Motor neuron (in vitro differentiated cells): ENCODE measurements at places on chromosomes 5 and 9. TPM values are rescaled to one million over a fixed set of nuclear protein-coding genes. Genes with fewer than 3 reads are reported as not detected.
A peak's percentile ranks its signal among the peaks of the same experiment; 100 is the strongest.

GRCh38 chr9:110069326-110070248 lies 138.4 kb downstream of the C9orf152 start:
- ATAC-seq, result peak; percentile 88

CMYA5 gene
- 0.41 and 0.47 TPM in 2 replicates for total RNA-seq

DNM1 gene
- total RNA-seq, result 5.7 and 6.9 TPM in 2 replicates

- ATAC-seq, result no peak
Observed at GRCh38 chr9:134770972-134771971, 109.3 kb upstream of the FCN2 start.

DNA sequence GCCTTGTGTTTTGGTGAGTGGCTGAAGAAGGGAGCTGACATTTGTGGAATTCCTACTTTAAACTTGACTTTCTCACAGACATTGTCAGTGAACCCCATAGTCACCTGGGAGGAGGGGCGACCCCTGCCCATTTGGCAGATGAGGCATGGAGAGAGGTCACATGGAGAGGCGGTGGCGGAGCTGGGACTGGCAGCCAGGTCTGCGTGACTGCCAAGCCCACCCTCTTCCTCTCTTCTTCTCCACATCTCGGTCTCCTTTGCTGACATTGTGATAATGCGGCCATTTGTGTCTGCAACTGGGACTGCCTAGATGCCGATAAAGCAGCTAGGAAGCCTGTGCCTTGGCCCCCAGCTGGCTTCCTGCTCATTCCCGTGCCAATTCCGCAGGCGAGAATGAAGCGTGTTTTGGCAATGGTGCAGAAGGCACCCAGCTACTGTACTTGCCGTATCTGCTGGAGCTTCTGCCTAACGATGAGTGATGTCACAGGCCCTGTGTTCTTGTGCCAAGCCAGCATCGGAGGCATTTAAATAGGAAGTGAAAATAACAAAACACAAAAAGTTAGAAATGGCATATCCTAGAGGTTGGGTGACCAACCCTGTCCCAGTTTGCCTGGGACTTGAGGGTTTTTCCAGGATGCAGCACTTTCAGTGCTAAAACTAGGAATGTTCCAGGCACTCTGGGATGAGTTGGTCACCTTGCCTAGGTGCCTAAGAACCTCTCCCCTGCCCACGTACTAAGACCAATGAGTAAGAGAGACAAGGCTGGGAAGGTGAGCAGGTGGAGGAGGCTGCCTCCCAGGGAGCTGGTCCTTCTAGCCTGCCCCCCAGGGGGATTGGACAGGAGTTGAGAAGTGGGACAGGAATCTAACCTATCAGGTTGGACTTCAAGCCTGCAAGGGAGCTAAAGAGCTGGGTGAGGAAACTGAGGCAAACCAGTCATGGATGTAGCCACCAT lies 23.6 kb downstream of the OLFML2A start:
- no peak for ATAC-seq

- no peak for ATAC-seq
Observed at GRCh38 chr5:115387816-115388215, 91.4 kb upstream of the CCDC112 start.

PCDHGC4 gene
- 0.93 and 2.5 TPM in 2 replicates for total RNA-seq

DNA sequence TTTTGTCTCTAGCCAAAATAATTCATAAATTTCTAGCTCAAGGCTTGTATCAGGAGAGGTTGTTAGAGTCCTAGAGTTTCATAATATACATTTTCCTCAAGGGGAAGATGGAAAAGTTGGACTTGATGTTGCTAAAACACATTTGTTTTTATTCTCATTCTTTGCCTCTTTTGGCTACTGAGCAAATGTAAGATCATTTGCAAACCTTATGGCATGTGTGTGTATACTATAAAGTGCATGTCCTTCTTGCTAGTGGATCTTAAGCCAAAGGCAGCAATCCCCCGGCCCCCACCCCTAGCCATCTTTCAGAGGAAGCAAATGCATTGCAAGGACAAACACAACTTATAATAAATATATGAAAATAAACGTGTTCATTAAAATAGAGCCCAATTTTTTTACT lies 43.0 kb downstream of the ADAMTSL1 start:
- ATAC-seq, result no peak

SLC36A1 gene
- total RNA-seq, result 3.3 and 3.4 TPM in 2 replicates

CRHBP gene
- 0.25 and 0.50 TPM in 2 replicates for total RNA-seq

IL17B gene
- 0.33 and 1.1 TPM in 2 replicates for total RNA-seq

GMCL2 gene
- total RNA-seq, result 0.14 TPM in 1 of 2 replicates, not detected in the other

DNA sequence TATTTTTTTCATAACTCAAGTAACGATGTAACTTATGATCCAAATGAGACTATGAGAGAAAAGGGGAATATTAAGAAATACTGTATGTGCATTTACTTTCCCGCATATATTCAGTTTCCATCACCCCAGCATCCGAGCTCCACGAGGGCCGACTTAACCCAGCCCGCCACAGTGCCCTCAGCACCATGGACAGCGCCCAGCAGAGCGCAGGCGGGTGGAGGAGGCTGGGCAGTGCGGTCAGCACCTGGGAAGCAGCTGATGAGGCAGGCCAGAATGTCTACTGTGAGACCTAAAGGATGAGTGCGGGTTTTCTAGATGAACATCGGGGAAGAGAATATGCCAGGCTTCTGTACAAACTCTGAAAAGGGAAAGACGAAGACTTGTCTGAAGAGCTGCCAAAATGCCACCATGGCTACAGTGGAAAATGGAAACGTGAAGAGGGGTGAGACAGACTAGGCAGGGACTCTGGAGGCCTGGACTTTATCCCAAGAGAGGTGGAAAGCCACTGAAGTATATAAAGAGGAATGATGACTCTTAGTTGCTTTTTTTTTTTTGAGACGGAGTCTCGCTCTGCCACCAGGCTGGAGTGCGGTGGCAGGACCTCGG lies 34.5 kb upstream of the MED27 start:
- ATAC-seq, result peak; percentile 86

GRCh38 chr5:115295777-115296123 lies 704 bp downstream of the CCDC112 start:
- peak; percentile 44 for ATAC-seq

GRCh38 chr5:177020033-177020432 lies 2.5 kb upstream of the ZNF346 start:
- no peak for ATAC-seq

AK8 gene
- 0.99 and 1.3 TPM in 2 replicates for total RNA-seq

DNA sequence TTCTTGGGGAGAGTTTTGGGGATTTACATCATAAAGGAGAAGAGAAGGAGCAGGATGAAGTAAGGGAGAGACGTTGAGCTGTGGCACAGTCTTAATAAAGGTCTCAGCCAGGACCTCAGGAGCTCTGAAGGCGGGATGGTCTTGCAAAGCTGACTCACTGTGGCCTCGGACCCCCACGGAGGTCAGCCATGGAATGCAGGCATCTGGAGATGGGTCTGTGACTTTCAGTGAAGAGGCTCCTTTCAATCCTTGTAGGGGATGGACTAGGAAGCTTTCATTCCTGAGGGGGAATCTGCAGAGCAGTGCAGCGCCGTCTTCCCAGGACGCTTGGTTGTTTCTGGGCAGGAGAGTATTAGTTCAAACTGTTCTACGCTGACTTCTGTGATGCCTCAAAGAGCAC lies 65.7 kb upstream of the BASP1 start:
- no peak for ATAC-seq
